ENCODE measurements at places on chromosomes 4 and X. TPM values are rescaled to one million over a fixed set of nuclear protein-coding genes. Genes with fewer than 3 reads are reported as not detected.

Gene MAGEB6
- total RNA-seq: 0.05 TPM

Gene NOX1
- not detected for total RNA-seq

Gene MAP7D2
- 0.74 TPM for total RNA-seq

Gene SORCS2
- total RNA-seq: not detected

Gene CSTF2
- total RNA-seq: 37.6 TPM

Gene CC2D2A
- 26.8 TPM for total RNA-seq
